ENCODE measurements at places on chromosomes 2 and 18.

GRCh38 chr2:81097361-81097760 is 792.8 kb upstream of the LRRTM1 start:
- no peak for DNase-seq

GRCh38 chr2:205655779-205656456 is 26.4 kb upstream of the NRP2 start:
- DNase-seq: no peak

DNA sequence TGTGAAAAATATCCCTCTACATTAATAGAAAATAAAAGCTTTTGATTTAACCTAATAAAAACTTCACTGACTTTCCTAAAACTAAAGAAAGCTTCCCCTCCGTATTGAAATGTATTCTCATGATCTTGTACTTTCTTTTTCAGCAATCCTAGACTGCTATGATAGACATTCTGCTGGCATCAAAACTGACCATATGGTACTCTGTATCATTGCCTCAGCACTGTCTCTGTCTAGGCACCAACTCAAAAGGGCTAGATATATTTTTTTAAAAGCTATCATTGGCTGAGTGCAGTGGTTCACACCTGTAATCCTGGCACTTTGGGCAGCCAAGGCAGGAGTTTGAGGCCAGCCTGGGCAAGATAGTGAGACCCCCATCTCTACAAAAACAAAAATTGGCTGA is 32.9 kb downstream of the CDKL4 start:
- DNase-seq: no peak

- DNase-seq: no peak
These were observed 831.7 kb downstream of the RNF144A start for GRCh38 chr2:7748717-7749415.

DNA sequence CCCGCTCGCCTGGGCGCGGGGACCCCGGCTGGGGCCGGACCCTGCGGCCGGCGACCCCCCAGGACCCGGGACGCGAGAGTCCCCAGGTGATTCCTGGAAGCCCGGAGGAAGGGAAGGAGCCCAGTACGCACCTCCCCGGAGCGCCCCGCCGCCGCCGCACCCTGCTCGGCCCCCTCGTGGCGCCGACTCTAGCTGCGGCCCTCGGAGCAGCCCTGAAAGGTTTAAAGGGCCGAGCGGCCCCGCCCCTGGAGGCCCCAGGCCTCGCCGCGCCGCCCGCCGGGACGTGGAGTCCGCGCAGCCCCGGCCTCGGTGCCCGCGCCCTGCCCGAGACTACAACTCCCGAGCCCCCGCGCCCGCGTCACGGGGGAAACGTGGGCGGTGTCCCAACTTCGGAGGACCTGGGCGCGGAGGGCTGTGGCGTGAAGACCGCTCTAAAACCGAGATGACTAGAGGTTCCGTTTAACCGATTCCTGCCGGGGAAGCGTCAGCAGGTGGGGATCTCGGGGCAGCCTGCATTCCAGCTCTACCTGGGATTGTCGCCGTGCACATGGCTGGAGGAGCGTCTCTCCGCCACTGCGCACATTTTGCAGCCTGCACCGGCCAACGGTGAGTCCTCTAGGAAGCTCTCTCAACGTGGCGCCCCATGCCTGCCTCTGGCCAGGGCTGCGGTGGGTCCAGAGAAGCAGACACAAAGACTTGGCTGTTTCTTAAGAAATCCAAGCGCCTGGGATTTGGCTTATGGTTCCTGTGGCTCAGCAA is at the start of gene TMEM150A:
Gene TMEM150A, minus strand, starts transcription at position 223 of the 759 bp plus-strand sequence. CDS start 750 bp downstream, outside the sequence.
- DNase-seq: peak; percentile 93

DNA sequence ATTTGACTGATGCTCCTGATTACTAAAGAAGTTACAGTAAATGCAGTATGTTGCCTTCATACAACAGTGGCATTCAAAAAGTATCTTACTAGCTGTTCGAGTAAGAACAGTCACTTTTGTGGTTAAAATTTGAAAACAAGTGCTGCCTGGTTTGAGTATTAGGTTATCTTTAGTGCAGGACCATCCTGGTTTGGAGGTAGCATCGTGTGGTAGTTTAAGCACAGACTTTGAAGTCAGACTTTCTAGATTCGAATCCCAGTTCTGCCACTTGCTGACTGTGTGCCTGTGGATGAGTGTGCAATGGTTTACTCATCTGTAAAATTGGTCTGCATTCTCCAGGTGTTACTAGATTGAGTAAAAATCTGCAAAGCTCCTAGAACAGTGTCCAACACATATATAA is 96.8 kb downstream of the SGPP2 start:
- no peak for DNase-seq

DNA sequence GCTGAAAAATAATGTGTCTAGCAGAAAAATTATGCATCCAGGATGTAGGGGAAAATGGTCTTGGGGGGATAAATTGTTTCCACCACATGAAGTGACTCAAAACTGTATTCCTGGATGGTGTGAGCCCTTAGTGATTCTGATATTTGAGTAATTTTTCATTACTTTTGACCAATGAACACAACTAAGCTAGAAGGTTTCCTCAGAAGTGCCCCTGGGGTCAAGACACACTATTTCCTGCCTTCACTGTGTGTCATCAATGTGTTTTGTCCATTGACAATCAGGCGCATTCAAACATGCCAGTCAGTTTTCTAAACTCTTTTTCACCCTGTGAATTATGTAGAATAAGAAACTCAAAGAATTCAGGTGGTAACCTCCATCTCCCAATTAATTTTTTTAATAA is 130.5 kb upstream of the REG3G start:
- no peak for DNase-seq

DNA sequence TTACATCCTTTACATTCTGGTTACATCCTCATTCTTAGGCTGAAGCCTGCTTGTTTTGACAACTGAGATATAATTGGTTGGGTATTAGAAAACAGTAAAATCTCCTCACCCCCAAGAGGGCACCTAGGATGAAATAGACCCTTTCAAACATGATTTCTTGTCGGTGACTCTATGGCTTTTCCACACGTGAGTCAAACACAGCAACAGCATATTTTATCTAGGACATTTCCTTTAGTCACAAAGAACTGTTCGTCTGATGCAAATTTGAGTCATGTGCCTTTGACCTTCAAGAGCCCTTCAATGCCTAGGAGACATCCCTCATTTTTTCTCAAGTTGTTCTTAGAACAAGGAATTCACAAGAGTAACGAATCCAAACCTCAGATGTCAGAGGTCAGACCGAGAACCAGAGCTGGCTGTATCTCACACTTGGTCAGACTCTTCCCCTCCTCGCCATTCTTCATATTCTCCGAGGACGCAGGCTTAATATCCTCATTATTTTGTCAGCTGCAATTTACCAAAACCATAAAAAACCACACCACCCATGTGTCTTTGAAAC is 60.5 kb upstream of the ALKAL2 start:
- DNase-seq: no peak

GRCh38 chr2:172967036-172967982 is 108.3 kb upstream of the MAP3K20 start:
- no peak for DNase-seq

- DNase-seq: no peak
These were observed 291.7 kb upstream of the CDH19 start for GRCh38 chr18:66895631-66896030.

DNA sequence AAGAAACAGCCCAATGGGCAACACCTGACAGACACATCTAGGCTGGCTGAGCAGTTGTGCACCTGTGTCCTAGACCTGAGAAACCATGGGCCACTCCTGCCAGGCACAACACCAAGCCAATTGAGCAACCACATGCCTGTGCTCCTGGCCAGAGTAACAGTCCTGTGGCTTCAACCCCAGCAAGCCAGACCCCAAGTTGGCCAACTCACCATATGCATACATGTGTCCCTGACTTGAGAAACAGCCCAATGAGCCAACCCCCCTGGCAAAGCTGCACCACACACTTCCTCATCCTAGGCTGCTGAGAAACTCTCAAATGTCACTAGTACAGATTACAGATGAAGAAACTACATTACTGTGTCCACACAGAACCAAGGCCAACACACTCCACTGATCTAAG is 36.6 kb downstream of the USP34 start:
- DNase-seq: no peak

- no peak for DNase-seq
These were observed 80.9 kb downstream of the EMILIN2 start for GRCh38 chr18:2927745-2928144.

GRCh38 chr2:229980431-229981184 is 58.3 kb downstream of the FBXO36 start:
- peak; percentile 55 for DNase-seq

DNA sequence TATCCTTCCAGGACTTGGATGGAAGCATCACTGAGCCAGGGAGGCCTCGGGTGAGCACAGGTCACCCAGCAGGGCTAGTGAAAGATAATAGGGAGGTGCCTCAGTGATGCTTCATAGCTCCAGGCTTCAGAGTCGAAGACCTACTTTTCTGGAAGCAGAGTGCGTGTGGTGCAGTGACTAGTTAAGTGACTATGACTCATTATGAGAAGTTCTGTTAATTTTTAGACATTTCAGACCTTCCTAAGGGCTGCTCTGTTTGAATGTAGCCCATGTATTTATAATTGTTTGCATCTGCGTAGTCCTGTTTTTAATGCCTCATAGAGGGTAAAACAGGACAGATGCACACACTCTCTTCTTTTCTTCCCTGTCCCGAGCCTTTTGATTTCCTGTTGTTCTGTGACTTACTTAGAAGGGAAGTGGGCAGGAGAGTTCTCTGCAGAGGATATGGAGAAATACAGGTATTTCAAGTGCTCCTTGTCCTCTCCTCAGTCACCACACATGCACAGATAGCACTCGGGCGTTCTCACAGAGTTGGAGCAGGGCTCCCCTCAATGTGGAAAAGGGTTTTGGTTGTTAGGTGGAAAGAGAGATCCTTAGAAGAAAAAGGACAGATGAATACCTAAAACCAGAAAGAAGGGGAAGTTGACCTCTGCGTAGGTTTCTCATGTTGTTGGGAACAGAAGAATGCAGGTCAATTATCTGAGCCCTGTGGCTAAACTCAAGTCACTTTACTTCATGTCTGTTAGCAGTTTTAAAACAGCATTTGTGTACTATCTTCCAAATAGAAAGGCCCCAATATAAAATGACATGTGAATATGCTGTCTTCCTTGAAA is 34.7 kb downstream of the RALB start:
- DNase-seq: peak; percentile 74

- DNase-seq: no peak
These were observed 1.6 kb upstream of the SESTD1 start for GRCh38 chr2:179266271-179266670.

- DNase-seq: peak; percentile 98
These were observed at the start of the genes EEF1B2 and NDUFS1 for GRCh38 chr2:206159346-206160124. EEF1B2 (plus strand) TSS chr2:206159895; CDS start chr2:206159980, 85 bp downstream. NDUFS1 (minus strand) TSS chr2:206159444; CDS start chr2:206153678, 5,766 bp downstream.

DNA sequence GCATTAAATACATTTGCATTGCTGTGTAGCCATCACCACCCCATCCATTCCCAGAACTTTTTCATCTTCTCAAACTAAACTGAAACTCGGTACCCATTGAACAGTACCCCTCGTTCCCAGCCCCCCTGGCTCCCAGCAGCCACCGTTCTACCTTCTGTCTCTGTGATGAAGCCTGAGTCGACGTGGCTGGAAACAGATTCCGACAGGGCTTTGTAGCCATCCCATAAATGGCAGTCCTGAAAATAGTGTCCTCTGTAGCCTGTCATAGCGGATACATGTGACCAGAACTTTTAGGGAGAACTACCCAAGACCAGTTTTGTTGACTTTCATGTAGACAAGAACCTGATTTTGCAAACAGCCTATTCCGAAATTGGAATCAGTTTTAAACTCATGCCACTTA is 59.1 kb downstream of the TSHZ1 start:
- no peak for DNase-seq

- DNase-seq: no peak
These were observed 266.6 kb upstream of the SIX2 start for GRCh38 chr2:45275806-45276205.

- no peak for DNase-seq
These were observed 1257.0 kb upstream of the GYPC start for GRCh38 chr2:125398738-125399524.

DNA sequence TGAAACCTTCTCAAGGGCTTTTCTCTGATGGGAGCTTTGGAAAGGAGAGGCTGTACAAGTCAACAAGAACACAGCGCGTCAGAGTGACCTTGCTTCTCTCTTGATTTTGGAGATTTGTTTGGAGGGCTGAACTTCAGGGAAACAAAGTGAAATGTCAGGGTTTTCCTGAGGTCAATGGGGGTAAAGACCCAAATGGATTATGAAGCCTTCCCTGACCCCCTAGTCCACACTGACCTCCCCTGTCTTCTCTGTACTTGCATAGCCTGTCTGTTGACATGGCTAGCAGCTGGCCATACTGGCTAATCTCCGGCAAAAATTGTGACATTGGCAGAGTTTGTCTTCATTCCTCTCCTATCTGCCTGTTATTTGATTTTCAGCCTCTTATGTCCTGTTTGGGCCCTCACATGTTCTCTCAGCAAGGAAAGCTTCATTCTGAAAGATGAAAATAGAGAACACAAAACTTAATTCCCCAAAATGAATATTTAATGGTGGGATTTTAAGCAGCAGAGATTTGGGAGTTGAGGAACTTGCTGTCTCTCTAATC is 149.3 kb upstream of the HAAO start:
- DNase-seq: no peak

DNA sequence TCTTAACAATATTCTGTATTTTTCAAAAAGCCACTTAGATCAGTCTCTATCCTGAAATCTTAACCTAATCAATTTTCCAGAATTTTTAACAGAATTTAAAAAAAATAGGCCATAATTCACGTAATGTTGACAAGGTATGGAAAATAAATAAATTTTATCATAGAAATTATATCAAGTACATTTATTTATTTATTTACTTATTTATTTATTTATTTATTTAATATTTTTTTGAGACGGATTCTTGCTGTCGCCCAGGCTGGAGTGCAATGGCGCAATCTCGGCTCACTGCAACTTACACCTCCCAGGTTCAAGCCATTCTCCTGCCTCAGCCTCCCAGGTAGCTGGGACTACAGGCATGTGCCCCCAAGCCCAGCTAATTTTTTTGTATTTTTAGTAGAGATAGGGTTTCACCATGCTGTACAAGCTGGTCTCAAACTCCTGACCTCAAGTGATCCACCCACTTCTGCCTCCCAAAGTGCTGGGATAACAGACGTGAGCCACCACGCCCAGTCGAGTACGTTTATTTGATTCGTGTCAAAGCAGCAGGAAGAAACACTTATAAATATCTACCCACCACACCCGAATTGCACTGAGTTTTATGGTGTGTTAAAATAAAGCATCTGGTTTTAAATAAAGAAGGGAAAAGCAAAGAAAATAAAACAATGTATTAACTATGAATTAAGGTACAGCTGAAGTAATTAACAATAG is 60.1 kb downstream of the DSC3 start:
- DNase-seq: no peak

GRCh38 chr2:109637749-109638570 is 23.8 kb downstream of the SOWAHC start:
- no peak for DNase-seq

GRCh38 chr2:181142514-181142913 is 162.1 kb downstream of the UBE2E3 start:
- no peak for DNase-seq

GRCh38 chr2:165793779-165794535 is at the start of gene GALNT3:
GALNT3 (minus strand) TSS chr2:165794247; CDS start chr2:165770700, 23,547 bp downstream.
- DNase-seq: peak; percentile 17

- DNase-seq: no peak
These were observed 151.5 kb downstream of the ASB1 start for GRCh38 chr2:238578256-238578655.

GRCh38 chr2:86563650-86564061 is 413 bp upstream of the CHMP3 start:
- no peak for DNase-seq
